ENCODE measurements at places on chromosomes 3 and 15.

DNA sequence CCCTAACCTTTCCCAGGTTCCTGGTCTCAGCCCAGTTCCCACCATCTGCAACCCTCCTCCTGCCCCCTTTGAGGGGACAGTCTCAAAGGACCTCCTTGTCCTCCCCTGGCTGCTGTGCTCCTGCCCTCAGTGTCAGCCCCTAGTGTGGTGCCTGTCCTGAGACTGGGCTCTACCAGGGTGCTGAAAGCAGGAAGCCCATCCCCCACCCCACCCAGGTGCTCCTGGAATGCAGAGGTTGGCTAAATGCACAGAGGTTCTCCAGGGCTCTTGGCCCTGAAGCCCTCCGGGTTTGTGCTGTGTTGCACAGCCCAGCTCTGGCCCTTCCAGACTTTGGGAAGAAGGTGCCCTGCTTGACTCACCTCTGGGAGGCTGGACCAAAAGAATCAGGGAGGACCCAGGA lies 21.8 kb downstream of the C3orf18 start:
- no peak for DNase-seq

- peak; percentile 51 for DNase-seq
Observed at GRCh38 chr3:148711981-148712666, 14.4 kb downstream of the AGTR1 start.

- DNase-seq = no peak
Observed at GRCh38 chr3:80770106-80771074, 991.1 kb downstream of the GBE1 start.

GRCh38 chr3:50138266-50139200 lies 16.6 kb upstream of the SEMA3F start:
- DNase-seq = no peak

GRCh38 chr3:189119950-189120349 lies 51.8 kb upstream of the TPRG1 start:
- no peak for DNase-seq

DNA sequence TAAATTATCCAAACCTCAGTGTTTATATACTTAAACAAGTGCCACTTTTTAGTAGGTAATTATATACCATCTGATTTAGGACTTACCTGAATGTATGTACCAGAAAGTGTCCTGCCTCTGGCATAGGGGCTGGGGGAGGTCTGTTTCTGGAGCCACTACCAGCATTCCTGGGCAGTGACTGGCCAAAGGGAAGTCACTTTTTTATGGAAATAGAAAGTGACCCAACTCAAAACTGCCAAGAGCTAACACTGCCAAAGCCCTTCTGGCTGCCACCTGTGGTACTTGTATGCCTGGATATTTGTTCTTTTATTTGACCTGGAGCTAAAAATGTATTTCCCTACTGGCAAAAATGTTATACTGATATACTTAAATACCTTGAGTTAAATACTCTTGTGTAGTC lies 42.7 kb downstream of the ESYT3 start:
- DNase-seq = no peak

DNA sequence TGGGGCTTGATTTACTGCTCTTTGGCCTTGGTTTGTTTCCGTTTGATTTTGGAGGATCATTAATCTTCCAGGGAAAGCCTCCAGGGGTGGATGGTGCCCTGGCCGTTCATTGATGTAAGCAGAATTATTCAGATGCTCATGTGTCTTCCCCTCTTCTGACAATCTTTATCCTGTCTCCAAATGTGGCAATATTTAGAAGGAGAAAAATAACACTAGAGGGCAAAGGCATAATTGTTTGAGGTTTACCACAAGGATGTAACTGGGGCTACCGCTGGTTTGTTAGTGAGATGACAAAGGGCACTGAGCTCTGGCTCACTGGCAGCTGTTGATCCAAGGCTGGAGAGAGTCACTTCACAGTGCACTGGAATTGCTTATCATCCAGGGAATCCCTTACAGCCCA lies 18.2 kb upstream of the PLCL2 start:
- DNase-seq = peak; percentile 57

- no peak for DNase-seq
Observed at GRCh38 chr15:50100486-50100885, 18.5 kb downstream of the ATP8B4 start.

DNA sequence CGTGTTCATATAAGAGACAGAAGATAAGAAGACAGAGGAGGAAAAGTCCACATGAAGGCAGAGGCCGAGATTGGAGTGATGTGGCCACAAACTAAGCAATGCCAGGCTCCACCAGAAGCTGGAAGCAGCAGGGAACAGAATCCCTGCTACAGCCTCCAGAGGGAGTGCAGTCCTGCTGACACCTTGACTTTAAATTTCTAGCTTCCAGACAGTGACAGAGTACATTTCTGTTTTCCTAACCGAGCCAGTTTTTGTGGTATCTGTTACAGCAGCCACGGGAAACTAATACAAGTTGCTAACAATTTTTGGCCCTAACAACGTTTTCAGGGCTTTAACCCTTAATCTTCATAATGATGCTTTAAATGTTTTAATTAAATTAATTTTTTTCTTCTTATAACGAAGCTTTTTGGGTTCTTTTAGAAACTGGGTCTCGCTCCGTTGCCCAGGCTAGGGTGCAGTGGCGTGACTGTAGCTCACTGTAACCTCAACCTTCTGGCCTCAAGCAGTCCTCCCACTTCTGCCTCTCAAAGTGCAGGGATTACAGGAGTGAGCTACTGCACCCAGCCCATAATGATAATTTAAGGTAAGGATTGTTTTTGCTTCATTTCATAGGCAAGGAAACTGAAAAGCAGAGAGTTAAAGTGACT lies 202.3 kb upstream of the PROK2 start:
- peak; percentile 42 for DNase-seq

DNA sequence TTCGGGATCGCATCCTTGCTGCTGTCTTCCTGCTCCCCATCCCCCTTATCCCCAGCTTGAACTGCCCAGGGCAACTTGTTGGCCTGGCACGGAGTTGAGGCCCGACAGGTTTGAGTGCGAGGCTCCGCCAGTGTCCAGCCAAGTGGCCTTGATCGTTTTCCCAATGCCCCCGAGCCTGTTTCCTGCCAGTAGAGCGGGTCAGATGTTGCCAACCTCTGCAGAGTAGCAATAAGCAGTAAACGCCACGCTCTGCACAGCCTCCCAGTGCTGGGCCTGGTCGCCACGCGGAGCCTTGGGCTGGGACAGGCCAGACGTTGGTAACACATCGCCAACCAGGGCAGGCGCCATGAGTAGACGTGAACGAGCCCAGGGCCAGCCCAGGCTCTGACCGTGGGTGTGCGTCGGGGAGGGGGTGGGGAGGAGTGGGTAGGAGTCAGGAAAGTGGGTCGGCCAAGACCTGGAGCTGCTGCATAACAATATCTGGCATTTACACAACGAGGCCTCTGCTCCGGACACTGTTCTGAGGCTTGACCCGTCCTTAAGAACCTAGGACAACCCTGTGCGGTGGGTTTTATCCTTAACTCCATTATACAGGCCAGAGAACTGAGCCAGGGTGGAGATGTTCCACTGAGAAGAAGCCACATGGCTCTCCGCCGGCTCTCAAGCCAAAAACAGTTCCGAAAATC lies 444 bp upstream of the ABHD14A start:
- DNase-seq = no peak

- no peak for DNase-seq
Observed at GRCh38 chr15:66941108-66941711, 124.2 kb upstream of the SMAD3 start.

DNA sequence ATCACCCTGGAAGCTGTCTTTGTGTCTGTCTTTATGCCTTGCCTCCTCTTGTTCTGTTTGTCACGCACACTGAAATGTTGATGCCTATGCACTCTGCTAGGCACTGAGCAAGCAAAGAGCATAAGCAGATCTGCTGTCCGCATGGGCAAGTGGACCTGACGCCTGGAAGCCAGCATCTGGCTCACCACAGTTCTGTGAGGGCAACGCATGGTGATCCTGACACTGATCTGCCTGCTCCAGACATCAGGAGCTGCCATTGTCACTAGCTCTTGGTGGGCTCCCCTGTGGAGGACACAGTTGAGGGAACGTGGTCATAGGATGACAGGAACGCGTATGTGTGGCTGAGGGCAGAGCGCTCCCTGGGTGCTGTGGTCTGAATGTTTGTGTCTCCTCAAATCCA lies 234.6 kb downstream of the ADAMTS17 start:
- no peak for DNase-seq

DNA sequence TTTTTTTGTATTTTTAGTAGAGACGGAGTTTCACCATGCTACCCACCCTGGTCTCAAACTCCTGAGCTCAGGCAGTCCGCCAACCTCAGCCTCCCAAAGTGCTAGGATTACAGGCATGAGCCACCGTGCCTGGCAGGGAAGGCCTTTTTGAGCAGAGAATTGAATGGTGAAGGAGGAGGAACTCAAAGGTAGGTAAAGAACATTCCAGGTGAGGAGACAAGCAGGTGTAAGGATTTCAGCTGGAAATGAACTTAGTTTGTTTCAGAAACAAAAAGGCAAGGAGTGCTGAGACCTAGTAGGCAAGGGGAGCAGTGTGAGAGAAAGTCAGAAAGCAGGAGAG lies 2.5 kb downstream of the TICRR start:
- no peak for DNase-seq

DNA sequence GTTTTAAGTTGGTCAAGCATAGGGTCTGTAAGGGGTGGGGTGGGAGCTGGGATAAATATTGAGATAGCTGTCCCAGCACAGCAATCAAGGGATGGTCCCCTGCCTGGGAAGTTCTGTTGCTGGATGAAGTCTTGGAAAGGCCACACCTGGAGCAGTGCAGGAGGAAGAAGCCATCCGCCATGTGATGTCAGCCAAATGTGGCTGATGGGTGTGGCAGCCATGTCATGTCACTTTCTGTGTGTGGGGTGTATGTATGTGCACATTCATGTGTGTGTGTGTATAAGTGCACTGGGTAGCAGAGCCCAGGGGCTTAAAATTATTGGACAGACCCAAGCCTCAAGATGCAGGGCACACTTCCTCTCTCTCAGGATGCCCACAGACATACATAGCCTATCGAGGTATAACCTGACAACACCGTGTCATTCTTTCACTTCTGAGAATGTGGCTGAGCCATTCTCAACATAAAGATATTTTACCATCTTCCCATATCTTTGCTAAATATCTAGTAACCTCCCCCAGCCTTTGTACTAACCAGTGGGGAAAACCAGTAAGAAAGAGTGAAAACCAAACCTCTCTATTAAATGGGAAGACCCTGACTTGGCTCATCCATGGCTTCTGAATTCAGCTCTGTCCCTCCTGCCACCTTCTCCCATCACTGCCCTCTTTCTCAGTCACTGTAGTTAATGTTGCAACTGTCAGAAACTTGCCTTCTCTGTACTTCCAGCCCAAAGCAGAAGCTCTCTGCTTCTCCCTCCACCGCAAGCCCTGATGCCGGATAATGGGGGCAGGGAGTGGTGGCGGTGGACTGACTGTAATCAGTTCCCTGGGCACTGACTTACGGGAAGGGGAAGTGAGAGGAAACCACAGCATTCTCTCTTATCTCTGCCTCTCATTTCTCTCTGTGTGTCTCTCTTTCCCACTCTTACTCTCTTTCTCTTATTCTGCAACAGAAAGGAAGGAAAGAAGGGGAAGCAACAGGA lies 11.2 kb downstream of the TNFSF10 start:
- peak; percentile 90 for DNase-seq

DNA sequence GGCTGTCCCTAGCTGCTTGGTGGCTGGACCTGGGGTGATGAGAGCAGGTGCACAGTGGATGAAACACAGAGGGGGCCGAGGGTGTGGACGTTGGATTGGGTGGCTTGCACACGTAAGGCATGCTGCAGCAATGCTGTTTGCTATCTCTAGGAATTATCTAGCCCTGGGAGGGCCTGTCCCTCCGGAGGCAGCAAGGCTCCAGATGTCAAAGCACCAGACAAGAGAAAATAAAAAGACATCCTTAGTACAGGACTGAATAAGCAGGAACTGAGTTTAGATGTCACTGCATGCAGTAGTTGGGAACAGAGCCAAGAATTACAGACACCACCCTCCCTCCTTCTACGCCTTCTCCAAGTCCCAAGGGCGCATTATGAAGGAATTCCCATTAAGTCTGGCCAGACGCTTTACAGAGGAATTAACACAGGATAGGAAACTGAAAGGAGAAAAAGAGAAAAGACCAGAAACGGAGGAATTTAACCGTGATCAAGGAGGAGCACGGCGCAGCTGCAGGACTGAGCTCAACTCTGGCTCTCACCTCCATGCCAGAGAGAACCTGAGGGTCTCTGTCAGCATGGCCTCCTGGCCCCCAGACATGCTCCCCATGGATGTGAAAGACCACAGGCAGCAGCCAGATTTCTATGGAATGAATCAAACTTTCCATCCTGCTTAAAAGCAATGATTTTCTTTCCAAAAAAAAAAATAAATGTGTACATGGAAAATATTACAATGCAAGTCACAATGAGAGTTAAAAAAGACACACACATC lies 13.8 kb downstream of the ATP10A start:
- DNase-seq = peak; percentile 9

DNA sequence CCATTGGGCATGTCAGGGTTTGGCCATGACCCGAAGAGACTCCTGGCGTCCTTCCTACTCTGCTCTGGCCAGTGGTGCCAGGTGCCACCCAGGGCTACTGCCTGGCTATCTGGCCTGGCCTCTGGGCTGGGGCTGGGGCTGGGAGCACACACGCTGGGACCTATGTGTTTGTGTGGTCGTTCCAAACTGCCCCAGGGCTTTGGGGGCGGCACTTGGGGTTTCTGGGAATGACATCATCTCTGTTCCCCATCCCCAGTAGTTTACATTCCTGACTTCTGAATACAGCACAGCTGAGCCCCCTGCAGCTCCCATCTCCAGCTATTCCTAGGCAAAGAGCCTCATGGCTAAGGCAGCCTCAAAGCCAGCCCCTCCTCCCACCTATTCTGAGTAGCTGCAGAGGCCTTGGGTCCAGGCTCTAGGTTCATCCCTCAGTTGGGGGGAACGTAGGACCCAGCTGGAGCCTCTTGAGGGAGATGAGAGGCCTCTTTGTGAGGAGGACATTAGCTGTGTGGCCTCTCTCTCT lies 24.3 kb downstream of the PLEKHO2 start:
- DNase-seq = peak; percentile 90

DNA sequence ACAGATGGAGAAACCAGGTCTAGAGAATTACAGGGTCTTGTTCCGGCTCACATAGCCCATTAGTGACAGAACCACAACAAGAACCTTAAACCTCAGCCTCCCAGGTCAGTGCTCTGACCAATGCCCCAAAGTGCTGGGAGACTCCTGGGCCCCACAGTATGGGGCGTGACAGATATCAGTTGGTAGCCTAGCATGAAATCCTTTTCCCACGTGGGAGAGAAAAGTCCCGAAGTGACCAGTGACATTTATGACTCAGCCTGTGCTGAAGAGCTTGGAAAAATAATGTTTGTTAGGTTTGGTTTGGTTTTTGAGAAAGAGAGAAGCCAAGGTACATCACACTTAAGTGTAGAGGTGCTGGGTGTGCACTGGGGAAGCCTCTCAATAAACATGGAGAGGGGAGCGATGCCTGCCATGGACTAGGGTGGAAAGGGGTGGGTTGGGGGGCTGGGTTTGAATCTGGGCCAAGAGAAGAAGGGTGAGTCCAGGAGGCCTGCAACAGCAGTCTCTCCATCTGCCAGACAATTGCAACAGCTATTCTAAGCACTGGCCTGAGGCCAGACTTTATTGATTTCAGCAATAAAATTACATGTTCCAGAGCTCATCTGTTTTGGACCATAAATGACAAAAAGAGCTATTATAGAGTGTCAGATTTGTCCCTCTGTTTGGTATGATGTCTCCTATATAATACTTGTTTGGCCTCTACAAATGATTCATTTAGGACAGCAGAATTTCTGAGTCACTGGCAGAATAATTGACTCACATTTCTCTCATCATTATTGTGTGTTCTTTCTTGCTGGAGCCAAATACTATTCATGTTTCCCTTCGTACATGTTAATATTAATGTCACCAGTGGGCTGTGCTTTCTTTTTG lies 43.4 kb downstream of the C2CD4A start:
- peak; percentile 52 for DNase-seq

Measured in amniotic epithelial cell (primary cell).